Hepatocyte (in vitro differentiated cells): ENCODE measurements at places on chromosomes 11 and 22. TPM values are rescaled to one million over a fixed set of nuclear protein-coding genes. Genes with fewer than 3 reads are reported as not detected.

- no peak for DNase-seq
Observed at GRCh38 chr11:1919391-1920127, at the start of gene TNNT3. Gene TNNT3, plus strand, starts transcription at chr11:1919703. Its CDS starts 3,172 bp downstream, at chr11:1922875.

- peak; percentile 81 for DNase-seq
Observed at GRCh38 chr11:45872651-45873356, 12.6 kb upstream of the MAPK8IP1 start.

GRCh38 chr11:3879967-3880542, 24.6 kb downstream of the STIM1 start:
- peak; percentile 34 for DNase-seq

DNA sequence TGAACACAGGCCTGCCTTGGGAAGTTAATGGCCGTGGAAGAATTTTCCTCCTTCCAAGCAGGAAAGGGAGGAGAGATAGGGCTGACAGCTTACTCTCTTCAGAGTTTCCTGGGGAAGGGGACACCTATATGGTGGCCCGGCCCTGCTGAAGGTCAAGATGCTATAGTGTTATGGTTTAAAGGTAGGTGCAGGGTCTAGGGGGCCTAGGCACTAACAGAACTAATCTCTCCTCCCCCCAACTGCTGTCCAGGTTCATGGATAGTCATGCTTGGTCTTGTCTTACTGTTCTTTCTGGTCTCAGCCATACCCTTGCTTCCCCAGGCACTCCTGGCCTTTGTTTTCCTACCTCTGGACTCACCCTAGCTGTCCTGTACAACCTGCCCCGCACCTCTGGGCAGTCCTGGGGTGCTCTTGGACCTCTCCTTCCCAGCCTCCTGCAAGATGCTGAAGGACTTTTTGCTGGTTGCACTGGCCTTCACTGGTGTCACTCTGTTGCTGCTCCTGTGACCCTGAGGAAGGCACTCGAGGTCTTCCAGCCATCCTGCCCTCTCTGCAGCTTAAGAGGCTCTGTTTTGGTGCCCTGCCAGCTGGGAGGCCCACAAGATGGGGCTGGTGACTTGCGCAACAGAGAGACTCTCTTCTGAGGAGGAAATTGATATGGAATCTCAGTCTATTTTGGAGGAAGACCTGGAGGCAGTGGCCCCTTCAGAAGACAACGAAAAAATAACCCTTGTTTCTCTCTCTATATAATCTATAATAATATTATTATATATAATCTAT, 17.9 kb downstream of the SEC14L3 start:
- DNase-seq = no peak

- DNase-seq = peak; percentile 29
Observed at GRCh38 chr11:57402188-57403002, 11.9 kb upstream of the PRG2 start.

DNA sequence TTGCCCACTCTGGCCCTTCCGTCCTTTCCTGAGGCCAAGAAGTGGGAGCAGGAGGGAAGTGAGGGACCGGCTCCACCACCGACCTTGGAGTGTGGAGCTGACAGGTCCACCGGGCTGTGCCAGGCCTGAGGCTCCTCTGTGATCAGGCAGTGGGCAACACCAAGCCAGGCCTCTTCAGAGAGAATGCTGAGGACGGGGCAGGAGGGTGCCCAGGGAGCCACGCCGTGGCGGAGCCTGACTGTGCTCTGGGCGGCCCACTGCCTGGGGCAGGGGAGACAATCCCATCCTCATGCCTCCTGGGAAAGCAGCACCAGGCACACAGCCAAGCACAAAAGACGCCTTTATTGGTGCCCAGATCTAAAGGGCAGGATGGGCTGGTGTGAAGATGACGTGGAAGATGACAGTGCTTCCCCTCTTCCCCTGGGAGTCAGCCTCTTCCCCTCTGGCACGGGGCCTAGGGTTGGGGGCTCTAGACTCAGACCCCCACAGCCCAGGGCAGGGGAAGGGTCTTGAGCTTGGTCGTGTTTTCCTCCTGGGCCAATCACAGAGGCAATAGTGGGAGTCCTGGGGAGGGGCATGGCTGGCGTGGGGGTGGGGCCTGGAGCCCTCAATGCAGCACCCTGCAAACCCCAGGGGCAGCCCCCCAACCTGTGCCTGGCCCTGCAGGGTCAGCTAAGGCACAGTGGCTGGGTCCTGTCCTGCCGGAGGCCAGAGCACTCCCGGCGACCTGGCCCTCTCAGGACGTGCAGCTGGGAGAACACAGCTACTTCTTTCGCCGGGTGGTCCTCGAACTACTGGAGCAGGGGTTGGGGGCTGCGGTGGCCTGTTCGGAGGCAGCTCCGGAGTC, 4.7 kb downstream of the LMF2 start:
- peak; percentile 3 for DNase-seq

DNA sequence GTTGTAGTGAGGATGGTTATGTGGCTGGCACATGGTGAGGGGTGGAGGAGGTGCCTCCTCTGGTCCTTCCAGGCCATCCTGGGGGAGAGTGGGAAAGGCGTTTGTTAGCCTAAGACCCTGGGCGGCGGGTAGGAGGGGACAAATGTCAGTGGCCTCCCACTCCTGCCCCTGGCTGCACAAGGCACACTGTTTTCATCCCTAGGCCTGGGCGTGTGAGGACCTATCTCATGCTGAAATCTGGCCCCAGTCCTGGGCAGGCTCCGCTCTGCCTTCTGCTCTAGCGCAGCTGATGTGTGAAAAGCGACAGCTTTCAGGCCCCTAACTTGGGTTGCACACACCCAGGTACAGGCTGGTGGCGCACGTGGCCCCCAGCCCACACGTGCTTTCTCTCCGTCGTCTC, 32.1 kb downstream of the DAGLA start:
- no peak for DNase-seq

DNA sequence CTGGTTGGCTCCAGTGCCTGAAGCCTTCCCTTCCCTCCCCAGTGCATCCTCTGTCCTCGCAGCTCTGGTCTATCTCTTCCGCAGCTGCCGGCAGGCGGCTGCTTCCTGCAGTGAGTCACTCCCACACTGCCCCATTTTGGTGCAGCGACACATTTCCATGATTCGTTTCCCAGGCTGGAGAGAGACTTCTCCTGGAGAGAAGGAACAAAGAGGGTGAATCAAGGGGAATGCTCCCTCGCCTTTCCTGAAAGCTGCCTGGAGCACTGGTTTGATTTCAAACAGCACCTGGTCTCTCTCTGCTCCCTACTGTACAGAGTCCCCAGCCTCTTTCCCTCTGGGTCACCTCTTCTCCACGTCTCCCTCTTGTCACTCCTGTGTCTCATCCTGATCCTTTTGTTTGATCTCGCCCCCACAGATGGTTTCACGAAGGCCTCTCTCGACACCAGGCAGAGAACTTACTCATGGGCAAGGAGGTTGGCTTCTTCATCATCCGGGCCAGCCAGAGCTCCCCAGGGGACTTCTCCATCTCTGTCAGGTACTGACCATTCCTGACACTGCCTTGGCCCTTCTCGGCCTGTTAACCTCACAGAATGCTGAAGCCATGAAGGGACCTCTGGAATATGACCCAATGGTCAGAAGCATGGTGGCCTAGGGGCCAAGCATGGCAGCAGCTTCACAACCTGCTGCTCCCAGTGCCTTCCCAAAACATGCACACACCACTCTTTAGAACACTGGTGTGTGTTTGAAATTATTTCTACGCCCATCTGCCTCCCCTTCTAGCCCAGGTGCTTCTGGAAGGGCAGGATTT, at the start of gene TMA7B:
Gene TMA7B, plus strand, starts transcription at position 758 of the 808 bp plus-strand sequence. CDS start 3,978 bp downstream, outside the sequence.
- DNase-seq = peak; percentile 68

DNA sequence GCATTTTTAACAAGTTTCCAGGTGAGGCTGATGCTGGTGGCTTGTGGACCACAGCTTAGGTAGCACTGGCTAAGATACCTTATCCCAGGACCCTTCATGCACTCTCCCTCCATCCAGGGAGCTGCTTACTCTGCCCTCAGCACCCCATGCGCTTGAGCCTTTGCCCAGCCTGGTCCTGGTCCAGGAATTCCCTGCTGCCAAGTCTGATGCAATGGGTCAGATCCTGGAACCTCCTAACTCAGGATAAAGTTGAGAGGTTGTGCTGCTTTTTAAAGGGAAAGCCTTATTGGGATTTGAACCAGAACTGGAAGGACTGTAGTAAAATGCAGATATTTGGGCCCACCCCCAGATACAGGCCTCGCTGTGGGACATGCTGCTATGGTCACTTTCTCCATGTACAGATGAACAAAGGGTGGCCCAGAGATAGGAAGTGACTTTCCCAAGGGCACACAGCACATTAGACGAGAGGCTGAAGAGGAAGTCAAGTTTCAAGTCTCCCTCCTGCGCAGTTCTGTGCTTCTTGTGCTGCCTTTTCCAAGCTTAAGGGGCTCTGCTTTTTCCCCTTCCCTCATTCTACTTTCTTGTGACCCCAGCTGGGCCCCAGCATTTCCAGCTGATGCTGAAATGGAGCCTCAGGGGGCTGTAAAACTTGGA, 824 bp upstream of the LGALS12 start:
- no peak for DNase-seq

DNA sequence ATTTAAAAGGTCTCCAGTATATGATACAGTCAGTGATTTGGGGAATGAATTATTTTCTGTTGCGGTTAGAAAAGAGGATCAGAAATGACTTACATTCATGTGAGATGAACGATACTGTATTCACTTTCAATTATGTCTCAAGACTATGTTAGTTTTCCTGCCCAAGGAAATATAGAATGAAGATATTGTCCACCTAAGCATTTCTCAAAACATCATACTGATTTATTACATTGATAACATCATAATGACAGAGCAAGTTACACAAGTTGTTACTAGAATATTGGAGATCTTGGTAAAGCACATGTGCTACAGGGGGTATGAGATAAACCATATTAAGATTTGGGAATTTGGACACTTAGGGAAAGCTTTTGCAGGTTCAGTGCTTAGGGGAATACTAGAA, 67.8 kb upstream of the OR9G4 start:
- no peak for DNase-seq

DNA sequence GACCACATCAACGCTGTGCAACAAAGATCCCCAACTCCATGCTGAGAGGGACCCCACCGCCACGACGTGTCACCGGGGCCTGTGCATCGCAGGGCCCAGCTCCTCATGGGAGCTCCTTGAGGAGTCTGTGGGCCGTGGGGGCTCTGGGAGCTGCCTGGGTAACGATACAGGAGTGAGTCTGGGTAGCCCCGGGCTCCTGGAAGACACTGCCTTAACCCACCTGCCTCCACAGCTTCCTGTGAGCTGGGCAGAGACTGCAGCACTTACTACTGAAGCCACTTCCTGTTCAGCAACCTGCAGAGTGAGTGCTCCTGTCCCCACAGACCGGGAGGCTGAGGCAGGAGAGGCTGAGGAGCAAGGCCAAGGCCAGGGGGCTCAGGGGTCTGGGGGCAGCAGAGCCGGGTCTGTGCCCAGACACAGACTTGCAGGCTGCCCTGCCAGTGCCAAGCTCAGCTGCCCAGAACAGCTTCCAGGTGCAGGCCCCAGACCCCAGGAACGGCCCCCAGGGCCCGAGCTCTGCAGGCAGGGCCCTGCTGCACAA, 226.7 kb downstream of the BRD1 start:
- no peak for DNase-seq

DNA sequence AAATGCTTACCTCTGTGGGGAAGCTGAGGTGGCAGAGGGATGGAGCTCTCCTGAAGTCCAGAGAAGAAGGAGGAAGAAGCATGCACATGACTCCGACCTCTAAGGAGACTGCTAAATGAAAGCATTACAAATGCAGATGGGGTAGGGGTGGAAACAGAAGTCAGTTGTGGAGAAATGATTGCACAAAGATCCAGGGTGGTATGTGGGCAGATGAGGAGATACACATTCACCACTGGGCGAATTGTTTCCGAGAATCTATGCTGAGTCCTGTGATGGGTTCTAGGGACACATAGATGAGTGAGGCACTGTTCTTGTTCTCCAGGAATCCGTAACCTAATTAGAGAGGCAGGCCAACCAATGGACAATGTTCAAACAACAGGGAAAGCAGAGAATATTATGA, 188.9 kb upstream of the ZBED5 start:
- DNase-seq = no peak

DNA sequence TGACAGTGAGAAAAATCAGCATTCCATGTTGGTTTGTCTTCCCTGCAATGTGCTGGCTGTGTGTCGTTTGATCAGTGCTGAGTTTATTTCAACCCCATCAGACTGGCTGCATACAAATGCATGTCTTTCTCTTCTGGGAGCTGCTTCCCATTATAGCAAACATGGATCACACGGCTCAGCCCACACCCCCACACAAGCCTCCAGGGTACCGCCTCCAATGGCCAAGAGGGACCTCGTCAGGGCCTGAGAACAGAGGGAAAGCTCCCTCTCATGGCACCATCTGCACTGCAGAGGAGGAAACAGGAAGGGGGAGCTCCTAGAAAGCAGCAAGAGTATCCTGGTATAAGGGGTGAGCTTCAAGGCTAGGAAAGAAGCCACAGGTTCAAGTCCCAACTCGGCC, 214.2 kb downstream of the LARGE1 start:
- DNase-seq = no peak

DNA sequence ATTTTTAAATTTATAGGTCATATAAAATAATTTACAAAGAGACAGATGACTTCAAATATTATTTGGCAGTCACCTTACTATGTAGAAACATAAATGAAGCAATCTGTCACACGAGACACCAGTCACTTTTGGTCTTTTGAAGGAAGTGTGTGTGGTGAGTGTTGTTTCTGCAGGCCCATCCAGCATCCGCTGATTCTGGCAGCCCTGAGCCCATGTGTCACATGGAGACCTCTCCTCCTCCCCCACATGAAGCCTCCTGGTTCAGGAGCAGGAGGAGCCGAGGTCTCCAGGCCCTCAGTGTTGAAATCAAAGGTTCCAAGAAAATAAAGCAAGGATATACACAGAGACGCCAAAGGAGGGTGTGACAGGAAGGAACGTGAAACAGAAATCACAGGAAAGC, 60.1 kb downstream of the ARFGAP3 start:
- DNase-seq = no peak

DNA sequence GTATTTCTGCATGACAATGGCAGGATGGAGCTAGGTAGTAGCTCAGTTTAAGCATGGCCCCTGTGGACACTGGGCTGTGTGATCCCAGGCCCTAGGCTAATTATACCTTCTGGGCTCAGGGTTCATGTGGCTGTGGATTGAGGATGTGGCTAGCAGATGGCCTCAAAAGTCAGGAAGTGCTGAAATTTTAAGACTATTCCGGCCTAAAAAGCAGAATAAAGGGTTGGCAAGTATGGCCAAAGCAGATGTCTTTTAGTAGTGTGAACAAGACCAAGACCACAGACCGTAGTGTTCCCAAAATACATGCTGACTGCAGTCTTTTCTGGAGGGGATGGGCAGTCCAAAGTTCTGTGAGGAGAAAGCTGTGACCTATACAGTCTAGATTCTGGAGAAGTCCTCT, 115.7 kb upstream of the RAG2 start:
- no peak for DNase-seq

GRCh38 chr11:119092880-119093842, 8.5 kb downstream of the HMBS start:
- no peak for DNase-seq

GRCh38 chr22:45911601-45912271, 65.2 kb downstream of the WNT7B start:
- DNase-seq = no peak

PHLDA2 gene
- 62.4 and 67.4 TPM in 2 replicates for polyA plus RNA-seq

PKDREJ gene
- polyA plus RNA-seq = 0.16 TPM in 1 of 2 replicates, not detected in the other

ATF4 gene
- polyA plus RNA-seq = 144 and 170 TPM in 2 replicates

OR6A2 gene
- polyA plus RNA-seq = not detected in 2 replicates

MAML2 gene
- polyA plus RNA-seq = 4.7 and 5.8 TPM in 2 replicates

DDTL gene
- polyA plus RNA-seq = 4.7 and 7.2 TPM in 2 replicates

WBP2NL gene
- not detected in 2 replicates for polyA plus RNA-seq

MTFP1 gene
- 22.3 and 24.3 TPM in 2 replicates for polyA plus RNA-seq

OR5D13 gene
- polyA plus RNA-seq = not detected in 2 replicates
